CD4-positive, alpha-beta T cell (primary cell): ENCODE measurements at places on chromosomes 4 and X. TPM values are rescaled to one million over a fixed set of nuclear protein-coding genes. Genes with fewer than 3 reads are reported as not detected.

SSX1 gene
- total RNA-seq, result not detected

MAGEA2 gene
- not detected for total RNA-seq

PPARGC1A gene
- total RNA-seq, result not detected

NUP62CL gene
- 0.74 TPM for total RNA-seq

DNA sequence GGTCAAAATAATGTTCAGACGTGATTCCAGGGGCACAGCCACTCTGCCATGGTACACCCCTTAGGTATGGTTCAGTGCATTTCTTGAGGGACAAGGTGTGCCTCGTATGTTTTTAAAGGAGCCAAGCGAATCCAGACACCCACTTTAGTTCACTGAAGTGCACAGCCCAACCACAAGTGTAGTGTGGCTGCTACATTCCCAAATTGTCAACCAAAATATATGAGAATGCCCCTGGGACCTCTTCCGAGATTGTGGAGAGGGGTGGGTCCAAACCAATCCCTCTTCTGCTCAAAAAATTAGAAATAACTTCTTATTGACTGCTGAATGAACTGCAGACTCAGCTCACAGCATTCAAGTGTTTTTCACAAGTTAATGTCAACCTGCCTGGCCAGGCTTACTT lies 7.4 kb upstream of the BRS3 start:
- DNase-seq, result no peak

- DNase-seq, result no peak
Measured at GRCh38 chr4:2263926-2264321, 2.0 kb upstream of the MXD4 start.

- DNase-seq, result no peak
Measured at GRCh38 chr4:101039367-101039766, 308.0 kb downstream of the PPP3CA start.

GRCh38 chr4:182881914-182882313 lies 35.3 kb downstream of the DCTD start:
- no peak for DNase-seq

- DNase-seq, result no peak
Measured at GRCh38 chr4:813900-814299, 12.0 kb downstream of the CPLX1 start.
